ENCODE measurements at places on chromosomes 6 and 20.

DNA sequence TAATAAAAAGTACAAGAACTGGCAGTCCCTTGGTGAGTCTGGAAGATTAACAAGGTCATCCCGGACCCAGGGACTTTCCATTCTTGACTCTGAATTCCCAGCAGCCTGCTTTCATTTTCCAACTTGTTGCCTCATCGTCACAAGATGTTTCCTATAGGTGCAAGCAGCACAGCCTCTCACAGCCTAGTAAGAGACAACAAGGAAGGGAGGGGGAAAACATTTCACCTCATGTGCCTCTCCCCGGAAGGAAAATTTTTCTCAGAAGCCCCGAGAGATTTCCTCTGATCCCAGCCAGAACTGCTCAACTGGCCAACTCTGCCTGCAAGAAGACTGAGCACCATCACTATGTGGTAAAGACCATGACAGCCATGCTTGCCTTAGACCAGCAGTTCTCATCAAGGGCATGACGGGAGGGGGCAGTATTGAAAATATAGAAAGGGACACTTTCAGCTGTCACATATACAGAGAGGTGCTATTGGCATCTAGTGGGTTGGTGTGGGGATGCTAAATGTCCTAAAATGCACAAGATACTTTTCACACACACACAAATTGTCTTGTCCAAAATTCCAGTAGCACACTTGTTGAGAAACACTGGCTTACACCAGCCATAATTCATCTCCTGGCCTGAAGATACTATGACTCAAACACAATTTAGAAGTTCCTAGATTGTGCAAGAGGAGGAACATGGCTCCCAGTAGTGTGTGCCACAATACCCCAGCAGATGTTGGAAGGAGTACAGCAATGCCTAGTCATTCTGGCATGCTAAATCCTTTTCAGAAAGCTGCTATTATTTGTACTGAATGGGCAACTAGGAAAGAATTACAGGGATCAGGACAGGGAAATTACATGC is 10.8 kb upstream of the WTAP start:
- peak; percentile 35 for DNase-seq

- peak; percentile 37 for DNase-seq
Observed at GRCh38 chr20:62708591-62709536, at the start of gene NTSR1. NTSR1 (plus strand) TSS chr20:62708836; CDS start chr20:62709208, 372 bp downstream.

DNA sequence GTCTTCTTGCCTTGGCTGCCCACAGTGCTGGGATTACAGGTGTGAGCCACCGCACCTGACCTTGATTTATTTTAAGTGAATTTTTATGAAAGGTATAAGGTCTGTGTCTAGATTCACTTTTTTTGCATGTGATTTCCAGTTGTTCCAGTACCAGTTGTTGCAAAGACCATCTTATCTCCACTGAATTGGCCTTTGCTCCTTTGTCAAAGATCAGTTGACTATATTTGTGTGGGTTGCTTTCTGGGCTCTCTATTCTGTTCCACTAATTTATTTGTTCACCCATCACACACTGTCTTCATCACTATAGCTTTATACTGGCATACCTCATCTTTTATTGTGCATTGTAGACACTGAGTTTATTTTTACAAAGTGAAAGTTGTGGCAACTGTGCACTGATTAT is 56.3 kb downstream of the ANKS1A start:
- no peak for DNase-seq

GRCh38 chr6:304833-305370 is 12.6 kb downstream of the DUSP22 start:
- DNase-seq, result no peak

DNA sequence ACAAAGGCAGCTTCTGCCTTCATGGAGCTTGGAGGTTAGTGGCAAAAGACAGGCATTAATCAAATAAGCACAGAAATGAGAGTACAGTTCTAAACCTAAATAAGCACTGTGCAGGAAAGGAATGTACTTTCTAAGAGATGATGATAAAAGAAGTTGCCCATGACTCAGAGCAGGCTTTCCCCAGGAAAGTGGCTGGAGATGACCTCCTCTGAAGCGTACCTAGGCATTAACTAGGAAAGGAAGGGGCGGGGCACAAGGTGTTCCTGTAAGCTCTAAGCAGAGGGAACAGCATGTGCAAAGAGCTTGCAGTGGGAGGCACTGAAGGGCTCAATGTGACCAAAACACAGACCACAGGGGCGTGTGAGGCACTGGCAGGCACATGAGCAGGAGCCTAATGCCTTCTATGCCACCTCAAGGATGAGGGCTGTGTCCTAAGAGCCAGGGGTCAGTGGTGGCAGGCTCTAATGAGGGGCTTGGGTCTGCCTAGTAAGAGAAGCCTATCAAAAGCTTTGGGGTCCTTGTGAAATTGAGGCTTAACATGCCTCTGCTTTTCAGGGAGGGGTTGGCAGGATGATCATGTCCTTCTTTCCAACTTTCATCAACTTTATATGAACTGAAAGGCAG is 4.9 kb downstream of the SSTR4 start:
- no peak for DNase-seq

DNA sequence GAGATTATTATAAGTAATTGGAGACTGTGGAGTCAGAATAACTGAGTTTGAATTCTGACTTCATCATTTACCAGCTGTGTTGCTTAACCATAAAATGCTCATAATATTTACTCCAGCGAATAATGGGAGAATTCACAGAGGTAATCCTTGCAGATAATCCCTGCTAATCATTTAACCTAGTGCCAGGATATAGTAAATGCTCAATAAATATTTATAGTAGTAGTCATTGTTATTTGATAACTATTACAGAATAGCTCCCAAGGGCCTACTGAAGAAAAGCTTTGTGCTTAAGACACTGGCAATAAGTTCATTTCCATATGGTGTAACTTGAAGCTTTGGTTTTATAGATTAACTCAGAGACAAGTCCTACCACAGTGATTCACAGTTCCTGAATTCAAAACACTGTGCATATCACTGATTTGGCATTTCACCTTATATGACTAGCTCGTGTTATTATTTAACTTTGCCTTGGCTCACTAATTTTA is 208.8 kb upstream of the PLCB4 start:
- DNase-seq, result no peak

GRCh38 chr6:13165502-13166172 is 162.7 kb downstream of the TBC1D7 start:
- DNase-seq, result no peak

DNA sequence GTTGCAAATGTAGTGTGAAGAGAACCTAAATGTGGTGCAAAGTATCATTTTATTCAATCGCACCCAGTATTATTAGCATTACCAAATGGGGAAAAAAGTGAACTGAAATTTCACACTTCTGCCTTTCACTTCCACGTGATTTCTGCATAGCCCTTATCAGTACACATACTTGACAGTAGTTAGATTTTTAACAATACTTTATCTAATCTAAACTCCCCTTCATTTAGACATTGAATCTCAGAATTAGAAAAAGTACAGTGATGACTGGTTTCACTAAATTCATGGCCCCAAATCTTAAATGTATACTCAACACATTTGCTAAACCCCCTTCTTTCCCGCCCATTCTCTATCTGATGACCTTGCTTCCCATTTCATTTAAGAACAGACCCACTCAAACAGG is 14.3 kb downstream of the STX7 start:
- DNase-seq, result no peak

GRCh38 chr20:3728876-3729275 is 3.6 kb upstream of the HSPA12B start:
- DNase-seq, result no peak

DNA sequence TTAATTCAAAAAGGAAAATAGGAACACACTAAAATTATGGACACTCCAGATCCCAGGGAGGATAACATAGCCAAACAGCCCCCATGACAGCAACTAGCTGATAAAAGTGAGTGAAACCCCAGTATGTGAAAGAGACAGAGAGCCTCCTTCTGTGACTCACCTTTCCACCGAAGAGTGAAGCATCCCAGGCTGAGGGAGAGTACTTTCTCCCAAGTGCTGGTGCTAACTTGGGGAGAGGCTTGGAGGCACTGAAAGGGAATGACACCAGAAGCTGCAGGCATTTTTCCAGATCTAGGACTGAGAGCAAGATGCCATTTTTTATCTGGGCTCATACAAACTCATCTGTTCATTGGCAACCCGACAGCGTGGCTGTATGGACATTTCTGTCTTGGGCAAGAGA is 339.8 kb downstream of the HTR1B start:
- no peak for DNase-seq

DNA sequence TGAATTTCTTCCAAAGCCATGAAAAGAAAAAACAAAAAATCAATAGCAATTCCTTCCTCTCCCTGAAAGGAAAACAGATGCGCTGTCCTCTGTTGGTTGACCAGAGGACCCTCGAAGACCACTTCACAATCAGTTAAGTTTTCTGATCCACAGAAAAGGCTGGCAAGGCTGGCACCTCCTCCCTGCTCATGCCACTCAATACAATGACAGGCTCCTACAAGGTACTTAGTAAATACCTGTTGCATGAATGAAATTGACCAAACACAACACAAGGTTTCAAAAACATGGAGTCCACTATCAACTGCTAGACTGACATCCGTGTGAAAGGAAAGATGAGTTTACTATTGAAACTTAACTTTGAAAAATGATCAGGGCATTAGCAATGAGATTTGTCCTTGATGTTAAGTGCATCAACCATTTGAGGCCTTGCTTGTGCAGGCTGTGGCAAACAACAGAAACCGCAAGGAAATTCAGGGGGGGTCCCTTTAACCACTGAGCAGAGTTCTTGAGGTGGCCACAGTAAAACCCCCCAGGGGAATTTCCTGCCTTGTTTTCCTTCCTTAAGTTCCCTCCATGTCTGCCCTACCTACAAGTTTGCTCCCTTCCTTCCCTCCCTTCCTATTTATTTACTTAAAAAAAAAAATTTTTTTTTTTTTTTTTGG is 27.9 kb upstream of the RTF2 start:
- peak; percentile 87 for DNase-seq

DNA sequence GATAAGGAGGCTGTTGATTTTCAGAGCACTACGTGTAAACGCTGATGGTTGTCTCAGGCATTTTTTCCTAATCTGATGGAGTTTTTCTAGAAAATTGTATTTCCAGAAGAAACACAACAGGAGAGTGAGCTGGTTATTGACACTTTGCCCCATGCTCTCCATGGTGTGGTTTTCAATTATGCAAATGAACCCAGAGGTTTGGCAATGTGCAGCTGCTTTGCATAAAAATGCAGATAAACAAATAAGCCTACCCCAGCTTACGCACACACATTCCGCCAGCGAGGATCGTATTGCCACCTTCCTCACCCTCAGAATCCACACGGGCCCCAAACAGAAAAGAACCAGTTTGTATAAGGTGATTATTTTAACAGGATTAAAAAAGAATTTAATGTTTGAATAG is 45.1 kb upstream of the FRMD1 start:
- DNase-seq, result no peak

GRCh38 chr20:45919542-45920399 is 7.8 kb upstream of the PLTP start:
- no peak for DNase-seq

DNA sequence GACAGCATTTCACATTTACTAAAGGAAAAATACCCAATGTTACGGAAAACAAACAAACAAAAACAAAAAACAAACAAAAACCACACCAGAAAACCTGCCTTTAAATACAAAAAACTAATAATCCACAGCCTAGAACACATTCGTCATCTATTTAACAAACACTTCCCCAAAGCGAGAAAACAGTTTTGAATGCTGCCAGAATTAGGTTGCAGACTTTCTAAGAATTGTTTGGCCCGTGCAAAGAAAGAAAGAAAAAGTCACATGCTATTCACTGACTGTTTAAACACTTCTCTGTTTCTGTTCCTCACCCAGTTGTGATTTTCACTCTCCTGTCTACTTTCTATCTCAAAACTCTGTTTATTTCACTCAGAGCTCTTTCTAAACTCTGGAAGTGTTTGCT is 52.5 kb downstream of the BCAS1 start:
- no peak for DNase-seq

- DNase-seq, result no peak
Observed at GRCh38 chr6:169934699-169935347, 183.4 kb downstream of the ERMARD start.

DNA sequence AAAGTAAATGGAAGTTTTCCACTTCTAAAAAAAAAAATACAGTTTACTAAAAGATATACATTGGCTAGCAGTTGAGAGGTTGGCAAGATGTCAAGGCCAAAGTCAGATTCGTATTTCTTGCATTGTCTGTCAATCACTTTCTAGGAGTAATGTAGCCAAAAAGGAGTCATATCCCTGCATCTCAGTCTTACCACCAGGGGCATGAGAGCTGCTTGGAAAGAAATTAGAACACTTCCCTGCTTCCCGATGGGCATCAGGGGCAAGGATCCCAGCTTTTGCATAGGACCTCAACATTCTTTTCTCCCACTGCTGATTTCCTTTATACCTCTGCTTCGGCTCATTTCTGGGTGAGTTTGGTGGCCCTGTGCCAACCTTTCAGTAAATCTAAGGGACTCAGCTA is 581.0 kb upstream of the MAP3K7 start:
- DNase-seq, result no peak

- no peak for DNase-seq
Observed at GRCh38 chr6:167573461-167574215, 248.8 kb downstream of the TTLL2 start.

- DNase-seq, result no peak
Observed at GRCh38 chr20:4681991-4682401, 39.7 kb upstream of the PRND start.

GRCh38 chr6:137866200-137866913 is 702 bp upstream of the TNFAIP3 start:
- DNase-seq, result peak; percentile 39

DNA sequence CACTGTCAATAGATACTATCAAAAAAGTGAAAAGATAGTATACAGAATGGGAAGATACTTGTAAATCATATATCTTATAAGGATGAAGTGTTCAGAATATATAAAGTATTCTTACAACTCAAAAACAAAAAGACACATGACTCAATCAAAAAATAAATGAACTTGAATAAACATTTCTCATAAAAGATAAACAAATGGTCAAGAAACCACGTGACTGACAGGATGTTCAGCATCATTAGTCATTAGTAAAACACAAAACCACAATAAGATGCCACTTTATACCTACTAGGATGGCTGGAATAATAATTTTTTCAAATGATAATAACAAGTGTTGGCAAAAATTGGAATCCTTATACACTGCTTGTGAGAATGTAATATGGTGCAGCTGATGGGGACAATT is 729.1 kb upstream of the HS3ST5 start:
- no peak for DNase-seq

GRCh38 chr6:109359248-109359647 is 23.0 kb downstream of the CD164 start:
- no peak for DNase-seq

- DNase-seq, result peak; percentile 16
Observed at GRCh38 chr6:100458841-100459591, 5.7 kb downstream of the SIM1 start.

GRCh38 chr20:44664131-44664530 is 12.6 kb upstream of the ADA start:
- DNase-seq, result peak; percentile 94

DNA sequence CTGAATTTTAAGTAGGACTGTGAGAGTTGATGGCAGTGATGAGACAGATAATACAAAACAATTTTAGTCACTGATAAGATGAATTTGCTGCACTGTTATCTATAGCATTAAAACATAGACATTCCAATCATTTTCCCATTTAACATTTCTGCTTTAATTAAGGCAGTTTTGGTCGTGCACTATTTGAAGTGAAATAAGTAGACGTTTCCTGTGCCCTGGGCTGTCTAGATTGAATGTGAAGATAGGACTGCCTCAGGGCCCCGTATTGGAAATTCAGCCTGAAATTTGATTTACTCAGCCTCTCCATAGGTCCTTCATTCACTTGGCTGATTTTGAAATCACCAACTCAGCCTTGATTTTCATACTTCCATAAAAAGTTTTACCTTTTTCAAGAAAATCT is 48.3 kb downstream of the ARID1B start:
- no peak for DNase-seq

Data from common myeloid progenitor, CD34-positive (primary cell).